ENCODE measurements at places on chromosomes 3 and 15. TPM values are rescaled to one million over a fixed set of nuclear protein-coding genes. Genes with fewer than 3 reads are reported as not detected.

SCN11A gene
- 0.06 TPM for polyA plus RNA-seq

ZBED2 gene
- 8.0 TPM for polyA plus RNA-seq

RBM5 gene
- 71.4 TPM for polyA plus RNA-seq

WDR93 gene
- polyA plus RNA-seq = 0.95 TPM

CFAP91 gene
- 3.4 TPM for polyA plus RNA-seq

All from lung (tissue), 17 donors.